ENCODE measurements at places on chromosomes 3 and 15.

- no peak for DNase-seq
Measured at GRCh38 chr3:71066356-71066755, 517.2 kb downstream of the FOXP1 start.

GRCh38 chr15:61036136-61036535 is 193.0 kb downstream of the RORA start:
- no peak for DNase-seq

DNA sequence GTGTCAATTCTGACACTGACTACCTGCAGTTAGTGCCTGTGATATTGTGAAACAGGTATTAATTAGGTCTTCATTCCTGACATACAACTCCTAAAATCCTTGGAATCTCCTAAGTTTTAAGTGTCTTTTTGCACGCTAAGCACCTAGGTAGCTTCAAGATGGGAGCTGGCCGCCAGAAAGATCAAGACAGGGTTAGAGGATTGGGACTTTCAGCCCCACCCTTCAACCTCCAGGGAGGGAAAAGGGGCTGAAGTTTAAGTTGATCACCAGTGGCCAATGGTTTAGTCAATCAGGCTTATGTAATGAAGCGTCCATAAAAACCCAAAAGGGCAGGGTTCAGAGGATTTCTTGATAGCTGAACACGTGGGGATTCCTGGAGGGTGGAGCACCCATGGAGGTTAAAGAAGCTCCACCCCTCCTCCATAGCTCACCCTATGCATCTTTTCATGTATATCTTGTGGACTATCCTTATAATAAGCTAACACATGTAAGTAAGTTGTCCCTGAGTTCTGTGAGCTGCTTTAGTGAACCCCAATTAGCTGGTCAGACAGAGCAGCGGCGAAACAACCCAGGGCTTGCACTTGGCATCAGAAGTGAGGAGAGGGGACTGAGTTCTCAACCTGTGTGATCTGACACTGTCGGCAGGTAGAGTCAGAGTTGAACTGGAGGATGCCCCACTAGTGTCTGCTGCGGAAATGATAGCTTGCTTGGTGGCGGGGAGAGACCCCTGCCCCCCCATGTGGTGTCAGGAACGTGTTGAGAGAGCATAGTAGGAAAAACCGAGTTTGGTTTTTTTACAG is 12.8 kb upstream of the SRP14 start:
- DNase-seq, result no peak

- peak; percentile 12 for DNase-seq
Measured at GRCh38 chr15:33158366-33158765, 36.1 kb downstream of the FMN1 start.

DNA sequence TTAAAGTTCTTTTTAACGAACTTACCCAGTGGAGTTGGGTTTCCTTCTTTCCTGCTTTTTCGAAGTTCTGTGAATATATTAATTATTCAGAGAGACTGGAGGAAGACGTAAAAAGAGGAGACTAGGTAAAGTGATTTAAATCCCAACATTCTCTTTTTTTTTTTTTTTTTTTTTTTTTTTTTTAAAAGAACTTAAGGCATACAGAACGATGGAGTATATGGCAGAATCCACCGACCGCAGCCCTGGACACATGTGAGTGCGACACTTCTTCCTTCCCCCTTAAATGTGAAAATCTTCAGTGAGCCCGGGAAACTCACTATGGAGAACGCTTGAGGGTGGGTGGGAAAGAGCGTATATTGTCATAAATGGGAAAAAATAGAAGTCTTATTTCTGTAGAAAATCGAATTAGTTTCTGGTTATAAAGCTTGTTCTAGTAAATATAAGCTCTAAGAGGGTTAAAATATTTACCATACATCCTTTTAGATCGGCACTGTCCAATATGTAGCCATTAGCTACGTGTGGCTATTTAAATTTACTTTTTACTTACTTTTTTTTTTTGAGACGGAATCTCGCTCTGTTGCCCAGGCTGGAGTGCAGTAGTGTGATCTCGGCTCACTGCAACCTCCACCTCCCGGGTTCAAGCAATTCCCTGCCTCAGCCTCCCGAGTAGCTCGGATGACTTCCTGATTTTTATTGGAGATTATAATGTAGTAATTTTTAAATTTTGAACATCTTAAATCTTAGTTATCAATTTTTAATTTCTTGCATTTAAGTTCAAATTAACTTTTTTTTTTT is 892 bp downstream of the NMD3 start:
- DNase-seq, result peak; percentile 47

- DNase-seq, result no peak
Measured at GRCh38 chr3:189799366-189799765, 168.2 kb downstream of the TP63 start.

- DNase-seq, result no peak
Measured at GRCh38 chr3:188819939-188820338, 351.8 kb upstream of the TPRG1 start.

- DNase-seq, result no peak
Measured at GRCh38 chr15:71742964-71743363, 67.4 kb upstream of the NR2E3 start.

- no peak for DNase-seq
Measured at GRCh38 chr3:120048355-120049041, 45.7 kb downstream of the GSK3B start.

- peak; percentile 12 for DNase-seq
Measured at GRCh38 chr3:172717493-172718088, 6.7 kb upstream of the NCEH1 start.

GRCh38 chr15:40598126-40598525 is 4.1 kb downstream of the KNL1 start:
- no peak for DNase-seq

DNA sequence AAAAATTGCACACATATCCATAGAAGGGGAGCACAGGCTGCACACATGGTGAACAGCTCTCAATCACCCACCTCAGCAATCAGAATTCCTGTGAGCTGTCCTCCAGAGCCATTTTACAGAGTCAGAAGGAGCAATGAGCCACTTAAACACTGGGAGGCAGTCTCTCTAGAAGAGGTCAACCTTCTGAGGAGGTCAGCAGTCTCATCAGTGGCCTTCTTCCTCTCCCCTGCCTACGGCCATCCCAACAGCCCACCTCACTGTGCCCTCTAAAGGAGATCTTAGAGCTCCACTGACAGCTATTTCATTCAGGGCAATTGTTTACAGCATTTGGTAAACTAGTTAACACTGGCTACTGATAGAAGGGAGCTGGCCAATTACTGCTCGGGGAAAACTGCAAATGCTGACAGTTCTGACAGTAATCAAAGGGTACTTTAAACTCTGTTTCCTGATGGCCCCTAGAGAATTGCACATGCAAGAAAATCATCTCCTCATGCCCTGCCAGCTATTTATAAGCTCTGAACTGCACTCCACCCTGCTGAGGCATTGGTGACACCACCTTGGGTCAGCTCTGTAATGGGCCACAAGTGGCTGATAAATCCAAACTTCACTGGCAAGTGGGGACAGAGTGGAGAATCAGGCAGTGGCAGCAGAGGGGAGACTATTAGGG is 42.1 kb upstream of the TSPAN3 start:
- DNase-seq, result no peak

DNA sequence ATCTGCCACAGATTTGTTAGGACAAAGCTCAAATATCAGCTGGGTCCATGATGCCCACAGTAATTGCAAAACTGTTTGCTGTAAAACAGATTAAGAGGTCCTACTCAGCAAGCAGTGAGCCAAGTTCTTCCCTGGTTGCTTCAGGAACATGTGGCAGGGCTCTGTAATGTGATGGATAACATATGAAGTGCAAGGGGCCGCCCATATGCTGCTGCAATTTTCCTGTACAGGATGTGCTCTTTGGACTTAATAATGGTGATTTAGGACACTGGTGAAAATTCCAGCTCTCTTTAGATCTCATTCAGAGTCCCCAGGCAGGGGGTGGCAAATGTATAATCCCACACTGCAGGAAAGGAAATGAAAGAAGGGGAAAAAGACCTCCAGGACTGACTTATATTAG is 289.4 kb downstream of the LSAMP start:
- DNase-seq, result peak; percentile 81

- no peak for DNase-seq
Measured at GRCh38 chr15:94259121-94259751, 27.9 kb downstream of the MCTP2 start.
